ENCODE measurements at places on chromosomes 7 and 10.
A peak's percentile ranks its signal among the peaks of the same experiment; 100 is the strongest.

- DNase-seq, result no peak
Measured at GRCh38 chr7:3836855-3837254, 535.8 kb downstream of the SDK1 start.

GRCh38 chr10:25023278-25023677, 6.9 kb downstream of the THNSL1 start:
- DNase-seq, result no peak

DNA sequence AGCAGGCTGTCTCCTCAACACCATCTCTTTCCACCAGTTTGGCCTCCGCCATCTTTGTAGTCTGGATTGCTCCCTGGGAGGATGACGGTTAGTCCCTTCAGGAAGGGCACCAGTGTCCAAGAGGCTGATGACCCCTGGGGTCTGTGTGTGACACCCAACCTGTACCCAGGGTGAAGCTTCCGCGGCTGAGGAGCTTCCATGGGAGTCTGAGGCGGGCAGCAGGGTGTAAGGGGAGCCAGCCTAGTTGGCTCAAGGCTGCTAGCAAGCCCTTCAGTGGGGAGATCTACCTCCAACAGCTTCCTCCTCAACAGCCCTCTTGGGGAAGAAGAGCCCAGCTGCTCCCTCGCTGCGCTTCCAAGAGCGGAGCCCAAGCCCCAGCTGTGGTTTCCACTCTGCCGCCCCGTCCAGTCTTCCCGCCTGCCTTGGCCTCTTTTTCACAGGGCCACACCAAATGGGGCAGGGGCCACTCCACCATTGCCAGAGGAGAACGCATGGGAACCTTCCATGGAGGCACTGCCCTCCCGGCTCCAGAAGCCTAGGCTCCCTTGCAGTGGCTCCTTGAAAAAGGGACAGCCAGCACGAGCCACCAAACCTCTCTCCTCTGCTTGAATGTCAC, 57.4 kb downstream of the TMEM209 start:
- DNase-seq, result no peak

GRCh38 chr7:45140827-45141226, 16.8 kb upstream of the RAMP3 start:
- no peak for DNase-seq

- DNase-seq, result no peak
Measured at GRCh38 chr10:133266056-133266795, 10.4 kb downstream of the ADAM8 start.

GRCh38 chr10:62084451-62084850, 183.0 kb downstream of the ARID5B start:
- no peak for DNase-seq

- DNase-seq, result no peak
Measured at GRCh38 chr7:33910756-33911155, 5.4 kb downstream of the BMPER start.

- DNase-seq, result no peak
Measured at GRCh38 chr7:16810573-16810972, 5.8 kb upstream of the AGR2 start.

DNA sequence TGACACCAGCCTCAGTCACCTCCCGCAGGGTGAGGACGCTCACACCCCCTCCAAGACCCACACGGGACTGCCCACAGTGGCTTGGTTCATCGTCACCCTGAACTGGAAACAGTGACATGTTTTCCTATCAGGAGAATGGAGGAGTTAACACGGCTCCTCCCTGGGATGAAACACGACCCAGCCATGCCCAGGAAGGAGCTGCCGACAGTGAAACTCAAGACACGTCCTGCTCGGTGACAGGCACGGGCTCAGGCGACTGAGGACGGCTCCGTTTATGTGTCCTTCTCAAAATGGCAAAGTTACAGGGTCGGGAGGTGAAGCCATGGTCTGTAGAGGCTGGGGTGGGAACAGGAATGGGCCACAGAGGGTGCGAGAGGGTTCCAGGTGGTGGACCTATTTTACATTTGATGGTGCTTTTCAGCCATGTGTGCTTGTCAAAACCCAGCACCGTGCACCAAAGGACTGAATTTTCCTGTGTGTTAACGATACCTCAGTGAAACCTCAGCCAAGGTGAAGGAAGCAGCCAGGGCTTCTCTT, 272.4 kb downstream of the ADARB2 start:
- no peak for DNase-seq

- peak; percentile 37 for DNase-seq
Measured at GRCh38 chr7:150451097-150451793, 815 bp downstream of the GIMAP8 start.

- no peak for DNase-seq
Measured at GRCh38 chr10:27413831-27414348, 90.2 kb upstream of the RAB18 start.

DNA sequence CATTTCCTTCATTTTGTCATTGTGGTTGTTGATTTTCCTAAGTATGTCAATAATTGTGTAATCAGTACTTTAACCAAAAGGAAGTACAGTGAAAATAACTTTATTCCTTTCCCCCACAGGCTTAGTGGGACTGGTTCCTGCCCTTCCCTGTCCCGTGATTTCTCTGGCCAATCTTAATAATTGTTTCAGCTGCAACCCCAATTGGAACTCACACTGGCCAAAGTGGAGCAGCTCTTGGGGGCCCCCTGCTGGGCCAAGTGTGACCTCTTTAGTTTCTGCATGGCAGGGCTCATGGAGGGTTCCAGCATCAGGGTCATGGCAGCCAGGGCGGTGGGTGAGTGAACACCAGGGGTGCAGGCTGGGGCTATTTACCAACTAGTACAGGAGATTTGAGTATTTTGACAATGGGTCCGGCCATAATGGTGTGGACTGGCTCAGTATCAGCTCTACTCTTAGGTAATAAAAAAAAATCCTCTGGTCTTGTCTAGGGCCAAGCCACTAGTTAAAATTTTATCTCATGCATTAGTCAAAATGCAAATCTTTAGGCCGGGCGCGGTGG, 31.7 kb downstream of the CYCS start:
- DNase-seq, result peak; percentile 65

- no peak for DNase-seq
Measured at GRCh38 chr10:2962194-2962593, 105.2 kb upstream of the PFKP start.

GRCh38 chr10:12109286-12109685, 20.2 kb upstream of the SEC61A2 start:
- no peak for DNase-seq

GRCh38 chr7:106767078-106767477, 98.0 kb upstream of the PIK3CG start:
- DNase-seq, result no peak

DNA sequence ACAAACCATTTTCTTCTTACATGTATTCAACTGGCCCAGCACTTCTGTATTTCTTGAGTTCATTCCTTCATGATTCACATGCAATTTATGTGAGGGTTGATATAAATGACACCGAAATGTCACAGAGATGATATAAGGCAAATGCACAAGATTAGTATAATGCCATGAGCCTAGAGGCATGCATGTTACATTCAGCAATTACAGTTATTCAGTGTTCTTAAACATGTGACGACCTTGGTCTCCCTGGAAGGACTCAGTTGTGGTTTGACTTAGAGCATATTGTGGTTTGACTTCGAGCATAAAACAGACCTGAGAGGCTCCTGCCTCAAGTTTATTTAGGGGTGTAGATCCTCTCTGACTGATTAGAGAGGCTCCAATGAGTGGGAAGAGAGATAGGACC, 752.1 kb upstream of the POM121L12 start:
- no peak for DNase-seq

DNA sequence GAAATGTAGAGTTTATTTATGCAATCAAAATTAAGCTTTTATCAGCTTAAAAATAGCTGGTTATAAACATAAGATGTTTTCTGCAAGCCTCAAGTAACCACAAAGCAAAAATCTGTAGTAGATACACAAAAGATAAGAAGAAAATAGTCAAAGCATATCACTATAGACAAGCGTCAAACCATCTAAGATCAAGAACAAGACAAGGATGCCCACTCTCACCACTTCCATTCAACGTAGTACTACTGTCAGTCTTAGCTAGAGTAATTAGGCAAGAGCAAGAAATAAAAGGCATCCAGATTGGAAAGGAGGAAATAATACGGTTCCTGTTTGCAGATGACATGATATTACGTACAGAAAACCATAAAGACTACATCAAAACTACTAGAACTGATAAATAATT, 17.5 kb upstream of the CYP2E1 start:
- no peak for DNase-seq

GRCh38 chr10:84368828-84369227, 40.4 kb downstream of the CCSER2 start:
- DNase-seq, result no peak

DNA sequence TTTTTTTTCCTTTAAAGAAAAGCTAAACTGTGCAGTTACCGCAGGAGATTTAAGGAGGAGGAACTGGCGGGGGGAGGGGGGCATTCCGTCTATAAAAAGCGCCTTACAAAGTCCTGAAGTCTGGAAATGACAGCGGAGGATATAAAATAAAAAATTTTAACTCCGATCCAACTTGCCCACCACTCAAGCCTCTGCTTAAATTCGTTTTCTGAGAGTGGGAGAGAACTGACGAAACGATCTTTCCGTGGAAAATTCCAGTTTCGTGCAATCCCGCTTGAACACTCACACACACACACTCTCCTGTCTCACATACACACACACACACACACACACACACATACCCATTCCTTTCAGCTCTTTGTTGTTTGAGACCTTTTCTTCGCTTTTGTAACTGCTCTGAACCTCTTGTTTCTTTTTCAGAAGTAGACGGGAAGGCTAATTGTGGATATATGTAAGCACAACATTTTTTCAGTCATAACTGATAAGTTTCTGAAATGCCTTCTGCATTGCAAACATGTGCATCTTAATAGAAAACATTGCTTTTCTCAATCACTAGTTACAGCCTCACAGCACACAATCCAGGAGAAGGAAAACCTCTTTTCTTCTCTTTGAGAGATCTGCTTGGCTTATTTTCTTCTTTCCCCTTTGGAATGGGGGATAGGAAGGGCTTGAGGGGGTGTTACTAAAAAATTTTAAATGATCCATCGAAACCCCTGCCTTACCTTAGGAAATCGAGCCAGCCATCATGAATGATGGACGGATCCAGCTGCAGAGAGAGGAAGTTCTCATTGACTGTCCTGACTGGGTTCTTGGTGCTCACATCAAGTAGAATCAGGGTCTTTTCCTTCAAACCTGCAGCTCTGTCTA, 628 bp downstream of the HPSE2 start:
- no peak for DNase-seq

DNA sequence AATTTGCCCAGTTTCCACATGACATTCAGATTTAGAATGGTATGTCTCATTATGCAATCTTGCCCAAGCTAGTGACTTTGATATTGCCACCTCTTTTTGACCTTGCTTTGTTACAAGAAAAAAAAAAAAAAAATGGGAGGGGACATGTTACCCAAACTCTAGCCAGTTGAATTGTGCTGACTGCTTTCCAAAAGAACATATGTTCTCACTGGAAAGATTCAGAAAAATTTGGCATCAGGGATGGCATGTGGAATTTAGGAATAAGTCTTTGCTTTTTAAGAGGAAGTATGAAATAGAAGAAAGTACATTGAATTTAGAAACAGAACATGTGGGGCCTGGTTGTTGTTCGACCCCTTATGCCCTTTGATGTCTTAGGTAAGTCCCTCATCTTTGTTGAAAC, 846.8 kb downstream of the NRG3 start:
- DNase-seq, result no peak

- DNase-seq, result no peak
Measured at GRCh38 chr7:135914346-135914745, 62.8 kb downstream of the MTPN start.

GRCh38 chr7:130560972-130561371, 69.1 kb downstream of the MEST start:
- no peak for DNase-seq

GRCh38 chr10:53029449-53029848, 256.9 kb upstream of the MBL2 start:
- DNase-seq, result no peak

DNA sequence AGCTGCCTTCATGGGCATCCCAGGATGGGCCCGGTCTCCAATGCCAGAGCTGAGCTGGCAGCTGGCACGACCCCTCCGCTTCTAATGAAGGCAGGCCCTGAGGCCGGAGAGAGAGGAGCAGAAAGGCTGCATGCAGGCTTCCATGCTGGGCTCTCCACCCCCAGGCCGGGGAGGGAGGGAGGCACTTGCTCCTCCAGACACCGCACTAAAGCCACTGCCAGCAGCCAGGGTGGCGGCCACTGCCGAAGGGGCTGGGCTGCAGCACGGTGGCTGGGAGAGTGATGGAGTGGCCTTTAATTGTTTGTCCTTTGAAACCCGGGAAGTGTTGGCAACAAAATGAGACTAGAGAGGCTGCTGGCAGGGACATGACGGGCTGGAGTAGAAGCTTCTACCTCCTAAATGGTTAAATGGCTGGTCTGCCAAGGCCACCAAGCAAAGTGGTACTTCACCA, 236.5 kb downstream of the SKAP2 start:
- no peak for DNase-seq

DNA sequence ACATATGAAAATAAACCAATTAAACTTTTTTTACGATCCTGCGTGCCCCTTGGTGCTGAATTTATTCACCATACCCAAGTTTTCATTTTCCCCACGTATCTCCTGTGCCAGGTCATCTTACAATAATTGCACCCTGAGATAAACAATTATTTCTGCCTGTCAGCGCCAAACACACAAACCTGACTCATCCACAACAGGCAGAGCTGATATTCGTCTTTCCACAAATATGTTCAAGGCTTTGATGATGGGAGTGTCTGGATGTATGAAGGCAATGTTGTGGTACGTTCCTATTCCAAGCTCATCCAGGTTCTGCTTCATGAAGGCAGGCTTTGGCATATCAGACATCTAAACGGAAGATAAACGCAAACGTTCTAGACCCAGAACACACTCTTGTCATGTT, 45.8 kb upstream of the RHEB start:
- no peak for DNase-seq
